ENCODE measurements at places on chromosomes 1 and 21.

GRCh38 chr1:1554550-1554925 is 14.1 kb upstream of the TMEM240 start:
- no peak for DNase-seq

DNA sequence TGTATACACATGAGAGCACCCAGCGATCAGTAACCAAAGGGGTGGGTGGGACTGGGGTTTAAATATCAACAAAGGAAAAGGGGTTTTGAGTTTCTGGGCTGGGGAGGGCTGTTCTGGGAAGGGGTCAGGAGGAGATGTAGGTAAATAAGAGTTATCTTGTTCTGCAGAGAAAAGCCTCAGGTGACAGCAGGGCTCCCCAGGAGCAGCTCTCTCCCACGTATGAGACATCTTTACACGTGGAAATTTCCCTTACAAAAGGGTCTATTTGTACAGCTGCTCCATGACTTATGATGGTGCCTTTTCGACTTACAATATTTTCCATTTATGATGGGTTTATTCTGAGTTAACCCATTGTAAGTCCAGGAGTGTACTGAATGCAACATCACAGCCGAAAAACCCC is 16.3 kb upstream of the PADI2 start:
- DNase-seq: no peak

GRCh38 chr1:72434070-72434469 is 151.7 kb upstream of the NEGR1 start:
- no peak for DNase-seq

- DNase-seq: no peak
These were observed 26.8 kb downstream of the EGLN1 start for GRCh38 chr1:231395076-231395997.

DNA sequence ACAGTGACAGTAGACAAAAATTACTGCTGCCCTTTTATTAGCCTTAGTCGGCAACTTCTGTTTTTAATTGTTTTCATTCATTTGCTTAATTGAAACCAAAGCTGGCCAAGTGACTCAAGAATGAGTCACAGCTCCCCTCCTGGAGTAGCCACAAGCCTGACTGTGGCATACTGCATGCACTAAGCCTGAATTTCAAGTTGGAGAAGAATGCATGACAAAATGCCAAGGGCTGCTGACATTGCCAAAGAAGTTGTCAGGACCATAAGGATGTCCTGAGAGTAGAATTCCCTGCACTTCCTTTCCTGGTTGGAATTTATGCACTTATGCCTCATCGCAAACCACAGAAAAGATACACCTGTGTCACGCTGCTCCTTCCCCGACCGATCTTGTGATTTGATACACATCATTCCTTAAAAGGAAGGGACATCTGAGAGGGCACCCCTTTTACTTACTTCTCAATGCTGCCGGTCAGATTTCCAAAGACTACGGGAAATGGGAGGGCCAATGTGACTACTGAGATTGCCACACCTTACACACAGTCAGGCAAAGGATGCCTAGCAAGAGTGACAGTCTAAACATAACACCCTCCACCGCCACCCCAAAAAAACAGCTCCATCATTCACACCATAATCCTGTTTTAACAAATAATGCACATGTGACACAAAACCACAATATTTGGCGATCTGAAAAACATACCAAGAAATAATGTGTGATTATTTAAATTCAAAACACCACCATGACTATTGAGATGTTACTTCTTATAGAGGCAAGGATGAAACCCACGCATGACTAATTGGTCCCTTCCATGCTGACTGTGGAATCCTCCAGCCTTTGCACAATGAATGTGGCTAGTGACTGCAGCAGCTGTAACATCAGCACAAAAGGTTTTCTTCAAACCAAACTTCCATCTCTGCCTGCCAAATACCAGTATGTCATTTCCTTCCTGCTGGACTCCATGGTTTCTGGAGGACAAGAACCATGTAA is 28.2 kb downstream of the VAV3 start:
- peak; percentile 73 for DNase-seq

GRCh38 chr1:12294076-12294475 is 64.2 kb downstream of the VPS13D start:
- DNase-seq: no peak

DNA sequence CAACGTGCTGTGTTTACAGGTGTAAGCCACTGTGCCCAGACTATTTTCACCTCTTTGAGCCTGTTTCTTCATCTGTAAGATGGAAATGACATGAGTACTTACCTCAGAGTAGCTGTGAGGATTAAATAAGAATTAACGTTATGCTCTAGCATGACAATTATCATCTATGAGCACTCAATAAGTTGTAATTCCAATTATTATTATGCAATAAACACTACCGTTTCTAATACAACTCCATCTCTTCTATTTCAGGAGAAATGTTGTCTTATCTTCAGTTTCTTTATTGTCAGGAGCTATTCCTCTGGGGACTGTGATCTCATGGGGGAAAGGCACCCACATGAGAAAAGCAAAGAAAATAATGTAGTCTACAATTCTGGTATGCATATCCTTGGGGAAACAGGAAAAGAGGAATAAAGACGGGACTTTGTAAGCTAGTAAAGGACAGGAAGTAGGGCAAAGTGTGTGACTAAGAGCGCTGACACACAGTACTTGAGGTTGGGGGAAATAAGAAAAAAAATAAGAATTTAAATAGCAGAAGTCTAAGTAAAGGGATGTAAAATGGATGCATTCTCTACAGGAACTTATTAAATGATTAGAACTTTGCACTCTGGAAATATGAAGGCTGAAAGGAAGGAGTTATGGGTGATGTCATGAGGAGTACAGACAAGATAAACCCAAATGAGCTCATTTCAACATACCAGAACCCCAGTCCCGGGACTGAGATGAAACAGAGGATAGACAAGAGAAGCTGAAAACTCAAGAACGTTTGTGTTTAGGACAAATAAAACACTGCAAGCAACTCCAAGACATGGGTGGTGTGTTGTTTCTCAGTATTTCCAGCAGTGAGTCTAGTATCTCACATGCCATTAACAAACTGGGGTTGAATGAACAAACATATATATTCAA is 9.8 kb downstream of the PHC2 start:
- no peak for DNase-seq

- DNase-seq: no peak
These were observed 53.3 kb upstream of the TSPAN2 start for GRCh38 chr1:115142616-115143015.

- DNase-seq: no peak
These were observed 11.3 kb downstream of the SMIM1 start for GRCh38 chr1:3783651-3784474.

DNA sequence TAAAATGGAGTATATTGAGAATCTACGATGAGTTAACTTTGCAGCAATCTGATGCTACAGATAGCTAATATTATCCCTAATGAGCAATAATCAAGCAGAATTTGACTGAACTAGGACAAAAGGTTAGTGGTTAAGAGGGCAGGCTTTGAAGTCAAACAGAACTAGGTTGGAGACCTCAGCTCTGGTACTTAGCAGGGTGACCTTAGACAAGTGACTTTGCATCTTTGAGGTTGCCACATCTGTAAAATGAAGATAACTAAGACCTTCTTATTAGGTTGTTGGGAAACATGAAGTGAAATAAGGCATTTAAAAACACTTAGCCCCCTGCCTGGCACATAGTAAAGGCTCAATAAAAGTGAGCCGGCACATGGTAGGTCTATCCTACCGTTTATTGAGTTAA is 4.3 kb upstream of the FUCA1 start:
- DNase-seq: no peak

DNA sequence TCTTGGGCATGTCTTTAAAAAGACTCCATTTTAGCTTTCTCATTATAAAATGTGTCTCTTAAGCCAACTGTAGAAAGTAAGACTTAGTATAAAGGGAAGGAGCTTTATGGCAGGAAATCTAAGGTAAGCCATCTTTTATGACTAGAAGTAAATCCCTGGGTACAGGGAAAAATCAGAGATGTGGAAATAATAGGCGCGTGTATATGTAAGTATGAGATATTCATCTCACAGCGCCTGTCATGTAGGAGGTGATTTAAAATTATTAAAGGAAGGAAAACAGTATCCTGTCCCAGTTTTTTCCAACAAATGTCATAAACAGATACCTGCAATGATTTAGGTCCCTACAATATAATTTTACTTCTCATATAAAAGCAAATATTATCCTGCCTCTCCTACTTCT is 35.0 kb upstream of the IRF2BP2 start:
- no peak for DNase-seq

All from GF-D8 (cell line).